ENCODE measurements at places on chromosomes 2 and 18. TPM values are rescaled to one million over a fixed set of nuclear protein-coding genes. Genes with fewer than 3 reads are reported as not detected.

NYAP2 gene
- not detected for total RNA-seq

TXNDC2 gene
- total RNA-seq, result not detected

- no peak for DNase-seq
Measured at GRCh38 chr18:2009942-2010697, 561.2 kb downstream of the METTL4 start.

DNA sequence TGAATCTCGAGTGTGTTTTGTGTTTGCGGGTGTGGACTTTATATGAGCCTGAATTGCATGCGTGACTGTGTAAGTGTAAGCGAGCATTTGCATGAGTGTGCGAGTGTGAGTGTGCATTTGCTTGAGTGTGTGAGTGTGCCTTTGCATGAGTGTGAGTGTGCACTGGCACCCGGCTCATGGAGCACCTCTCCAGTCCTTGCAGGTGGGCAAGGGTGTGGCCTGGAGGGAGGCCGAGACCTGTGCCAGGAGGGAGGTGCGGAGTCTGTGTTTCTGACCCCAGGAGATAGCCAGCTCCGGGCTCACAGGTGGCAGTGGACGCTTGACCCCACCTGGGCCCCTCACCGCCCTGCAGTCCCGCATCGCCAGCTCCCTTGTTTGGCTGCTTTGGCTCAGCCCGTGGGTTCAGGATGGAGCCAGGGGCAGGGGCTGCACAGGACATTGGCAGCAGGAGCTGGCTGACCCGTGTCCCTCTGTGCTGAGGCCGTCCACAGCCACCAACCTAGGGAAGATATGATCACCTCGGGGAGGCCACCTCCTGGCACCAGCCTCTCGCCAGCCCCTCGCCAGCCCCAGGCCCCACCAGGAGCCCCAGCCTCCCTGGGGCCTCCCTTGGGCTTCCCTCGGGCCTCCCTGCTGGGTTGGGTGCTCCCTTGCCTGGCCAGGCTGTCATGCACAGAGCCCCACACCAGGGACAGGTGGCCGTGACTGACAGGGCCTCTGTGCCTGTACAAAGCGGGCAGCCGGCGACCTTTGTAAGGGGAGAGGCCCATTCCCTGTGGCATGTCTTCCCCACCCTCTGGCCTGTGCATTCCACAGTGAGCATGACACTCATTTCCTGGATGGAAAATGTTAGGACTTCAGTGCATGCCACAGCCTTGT lies 81.6 kb downstream of the PTGR3 start:
- DNase-seq, result no peak

GRCh38 chr18:48790869-48791635 lies 159.7 kb downstream of the SMAD7 start:
- no peak for DNase-seq

GRCh38 chr18:80148326-80149199 lies 39.5 kb downstream of the ADNP2 start:
- no peak for DNase-seq

Measured in endothelial cell (in vitro differentiated cells).